ENCODE measurements at places on chromosomes 4 and X. TPM values are rescaled to one million over a fixed set of nuclear protein-coding genes. Genes with fewer than 3 reads are reported as not detected.

- no peak for DNase-seq
Observed at GRCh38 chr4:95294321-95294720, 254.5 kb downstream of the UNC5C start.

DNA sequence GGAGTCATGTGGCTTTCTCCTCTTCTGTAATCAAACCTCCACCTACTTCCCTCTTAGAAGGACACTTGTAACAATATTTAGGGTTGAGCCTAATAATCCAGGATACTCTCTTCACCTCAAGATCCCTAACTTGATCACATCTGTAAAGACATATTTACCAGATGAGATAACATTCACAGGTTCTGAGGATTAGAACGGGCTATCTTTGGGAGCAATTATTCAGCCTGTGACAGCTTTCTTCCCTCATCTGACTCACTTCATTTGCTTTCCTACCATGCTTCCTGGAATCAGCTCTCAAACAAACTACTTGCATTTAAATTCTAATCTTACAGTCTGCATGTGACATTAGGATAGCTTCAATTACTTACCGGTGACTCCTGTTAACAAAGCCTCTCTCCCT is 133.5 kb upstream of the NDST3 start:
- DNase-seq: peak; percentile 24

DNA sequence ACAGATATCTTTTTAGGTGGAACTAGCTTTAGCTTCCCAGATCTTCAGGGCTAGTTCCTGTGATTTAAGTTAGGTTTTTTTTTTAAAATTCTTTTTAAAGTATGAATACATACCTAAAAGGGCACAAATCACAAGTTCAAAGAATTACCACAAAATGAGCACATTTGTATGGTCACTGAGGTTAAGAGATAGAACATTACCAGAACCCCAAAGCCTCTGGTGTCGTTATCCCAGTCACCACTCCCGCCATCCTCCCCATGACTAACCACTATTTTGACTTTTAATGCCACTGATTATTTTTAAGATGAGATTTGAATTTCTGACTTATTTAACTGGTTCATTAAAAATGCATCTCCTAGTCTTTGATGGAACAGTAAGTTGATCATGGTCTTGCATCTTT is 5.4 kb downstream of the PGK1 start:
- DNase-seq: no peak

DNA sequence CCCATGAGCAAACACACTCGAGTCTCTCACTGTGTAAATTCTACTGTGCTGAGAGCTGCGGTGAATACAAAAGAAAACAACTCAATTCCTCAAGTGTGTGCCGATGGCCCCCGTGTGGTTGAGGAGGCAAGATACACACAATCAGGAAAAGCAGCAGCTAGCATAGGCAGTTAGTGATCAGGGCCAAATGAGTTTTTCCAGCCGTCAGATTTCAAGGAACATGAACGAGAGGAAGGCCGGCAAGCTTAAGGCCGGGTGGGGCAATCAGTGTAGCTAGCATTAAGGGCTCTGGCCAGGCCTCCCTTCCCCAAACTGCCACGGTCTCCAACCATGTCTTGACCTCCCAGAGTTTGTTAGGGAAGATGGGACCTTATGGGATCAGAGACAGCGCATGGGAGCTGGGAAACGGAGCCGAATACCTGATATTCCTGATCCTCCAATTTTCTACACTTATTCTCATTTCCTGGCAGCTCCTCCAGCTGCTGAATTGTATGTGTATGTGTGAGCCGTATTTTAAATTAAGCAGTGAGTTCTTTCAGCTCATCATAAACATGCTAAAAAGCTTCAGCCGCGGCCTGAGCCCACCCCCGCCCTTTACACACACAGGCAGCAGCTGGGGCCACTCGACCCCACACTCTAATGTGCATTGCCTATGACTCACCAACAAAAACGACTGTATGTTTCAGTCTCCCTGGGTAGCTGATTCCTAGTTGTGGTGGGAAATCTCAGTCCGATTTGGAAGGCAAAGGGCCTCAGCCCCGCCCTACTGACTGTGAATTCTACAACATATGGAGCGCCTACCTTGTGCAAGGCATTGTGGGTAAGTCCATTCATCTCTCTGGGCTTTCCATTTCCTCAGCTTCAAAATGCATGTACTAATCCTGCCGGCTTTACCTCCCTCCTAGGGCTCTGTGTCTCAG is 59.9 kb downstream of the RTL9 start:
- DNase-seq: peak; percentile 83

GRCh38 chr4:123937581-123937980 is 541.0 kb downstream of the SPRY1 start:
- DNase-seq: no peak

DNA sequence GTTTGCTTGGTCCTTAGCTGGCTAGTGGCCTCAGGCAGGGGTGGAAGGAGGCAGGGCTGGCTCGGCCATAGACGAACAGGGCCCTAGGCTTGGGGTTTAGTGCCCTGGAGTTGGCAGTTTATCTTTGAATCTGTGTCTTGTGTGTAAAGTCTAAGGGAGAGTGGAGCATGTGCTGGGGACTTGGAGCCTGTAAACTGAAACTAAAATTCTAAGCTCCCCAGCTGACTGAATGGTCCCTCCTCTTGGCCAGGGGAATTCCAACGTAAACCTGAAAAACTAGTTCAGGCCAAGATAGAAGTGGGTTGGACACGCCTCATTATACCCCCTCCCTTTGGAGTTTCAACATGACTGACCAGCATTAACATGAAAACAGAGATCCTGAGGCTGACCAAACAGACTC is 46.1 kb upstream of the GPR78 start:
- peak; percentile 95 for DNase-seq

GRCh38 chrX:112761242-112762207 is 79.1 kb downstream of the AMOT start:
- no peak for DNase-seq

GRCh38 chrX:133495464-133496391 is 80.4 kb upstream of the GPC4 start:
- peak; percentile 29 for DNase-seq

GRCh38 chr4:142917678-142918077 is 71.6 kb upstream of the INPP4B start:
- DNase-seq: no peak

GRCh38 chrX:55715847-55716246 is 1.7 kb upstream of the RRAGB start:
- DNase-seq: peak; percentile 5

ETNPPL gene
- not detected for total RNA-seq

PGAM4 gene
- total RNA-seq: not detected

PNMA6F gene
- total RNA-seq: not detected

OTC gene
- not detected for total RNA-seq

Measured in stomach (tissue), 19 donors.